ENCODE measurements at places on chromosomes 5 and 9. TPM values are rescaled to one million over a fixed set of nuclear protein-coding genes. Genes with fewer than 3 reads are reported as not detected.

- H3K4me1 ChIP-seq = peaks cover 2% of the 10 kb centered on the region
- no peaks in the 10 kb centered on the region for H3K36me3 ChIP-seq
- no peak for DNase-seq
- H3K27me3 ChIP-seq = no peaks in the 10 kb centered on the region
- H3K27ac ChIP-seq = no peak overlapping the region
Measured at GRCh38 chr5:137902408-137903133, 13.3 kb downstream of the PKD2L2 start.

DNA sequence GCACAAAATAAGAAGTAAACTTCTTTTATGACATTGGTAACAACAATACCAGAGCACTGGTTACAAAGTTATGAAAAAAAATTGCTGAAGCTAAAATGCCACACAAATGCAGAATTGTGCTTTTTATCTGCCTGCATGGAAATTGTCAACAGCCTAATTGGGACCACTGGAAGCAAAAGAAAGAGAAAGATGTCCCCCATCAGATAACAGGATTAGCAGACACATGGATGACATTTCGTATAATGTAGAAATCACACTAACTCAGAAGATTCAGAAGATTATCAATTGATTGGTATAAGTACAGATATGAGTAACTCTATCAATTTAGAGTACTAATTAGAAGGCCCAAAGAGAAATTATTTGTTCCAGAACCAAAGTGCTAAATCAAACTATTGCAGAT, 19.1 kb upstream of the FRMD3 start:
- no peaks in the 10 kb centered on the region for H3K4me1 ChIP-seq
- H3K27ac ChIP-seq = no peak overlapping the region
- H3K4me3 ChIP-seq = no peak overlapping the region
- no peak for DNase-seq

DNA sequence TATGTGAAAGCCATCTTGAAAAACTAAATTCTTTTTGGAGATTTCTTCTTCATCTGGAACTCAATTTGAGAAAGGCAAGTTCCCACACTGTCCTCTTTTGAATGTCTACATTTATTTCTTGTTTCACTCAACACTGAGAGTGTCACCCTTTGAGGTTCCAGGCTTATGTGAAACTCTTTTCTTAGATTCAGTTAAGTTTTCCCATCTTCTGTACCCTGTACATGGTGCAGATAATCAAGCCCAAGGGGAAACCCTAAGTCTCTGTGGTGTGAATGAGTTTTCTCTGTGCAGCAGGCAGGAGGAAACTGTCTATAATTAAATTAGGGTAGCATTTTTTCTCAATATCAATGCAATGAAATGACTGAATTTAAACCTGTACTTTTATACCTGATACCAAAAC, 72.3 kb upstream of the PRLR start:
- H3K27ac ChIP-seq = no peak overlapping the region
- no peaks in the 10 kb centered on the region for H3K27me3 ChIP-seq
- H3K4me3 ChIP-seq = no peak overlapping the region
- H3K36me3 ChIP-seq = no peaks in the 10 kb centered on the region
- H3K4me1 ChIP-seq = no peaks in the 10 kb centered on the region

GRCh38 chr5:147455822-147456450, 53.9 kb downstream of the DPYSL3 start:
- H3K27ac ChIP-seq = no peak overlapping the region
- no peaks in the 10 kb centered on the region for H3K27me3 ChIP-seq
- H3K4me1 ChIP-seq = peaks cover 24% of the 10 kb centered on the region
- H3K36me3 ChIP-seq = no peaks in the 10 kb centered on the region

DNA sequence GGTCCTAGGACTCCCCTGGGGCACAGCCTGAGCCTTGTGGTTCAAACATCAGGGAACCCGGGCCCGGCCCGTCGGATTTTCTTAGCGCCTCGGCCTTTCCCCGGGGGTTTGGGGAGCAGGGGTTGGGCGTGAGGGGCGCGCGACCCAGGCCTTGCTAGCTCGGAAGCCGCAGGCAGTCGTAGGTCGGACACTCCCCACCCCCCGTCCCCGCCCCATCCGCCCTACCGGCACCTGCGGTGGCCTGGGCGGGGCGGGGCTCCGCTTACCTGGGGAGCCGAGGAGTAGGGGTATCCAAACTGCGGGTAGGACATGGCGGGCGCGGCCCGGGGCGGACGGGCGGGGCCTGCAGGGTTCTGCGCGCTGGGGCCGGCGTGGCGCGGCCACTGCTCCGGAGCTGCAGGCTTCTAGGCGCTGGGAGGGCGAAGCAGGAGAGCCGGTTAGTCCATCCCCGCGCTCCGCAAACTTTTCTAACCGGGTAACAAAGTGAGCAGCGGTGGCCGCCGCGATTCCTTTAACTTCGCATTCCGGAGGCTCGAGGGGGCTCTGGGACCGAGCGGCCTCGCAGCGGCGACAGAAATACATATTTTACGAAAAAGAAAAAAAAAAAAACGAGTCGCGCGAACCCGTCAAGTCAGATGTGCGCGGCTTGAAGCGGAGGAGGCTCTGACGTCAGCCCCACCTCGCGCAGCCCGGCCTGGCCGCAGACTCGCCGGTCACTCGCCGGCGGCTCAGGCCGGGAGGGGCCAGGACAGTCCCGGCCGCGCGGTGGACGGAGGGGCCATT, at the start of gene IRX4:
TSS of gene IRX4 (minus strand) at position 589 of the 783 bp plus-strand sequence. CDS start at position 311, 278 bp downstream.
- no peaks in the 10 kb centered on the region for H3K27me3 ChIP-seq
- no peak within 1 kb of the TSS for H3K4me3 ChIP-seq
- H3K36me3 ChIP-seq = no peaks in the 10 kb centered on the region

DNA sequence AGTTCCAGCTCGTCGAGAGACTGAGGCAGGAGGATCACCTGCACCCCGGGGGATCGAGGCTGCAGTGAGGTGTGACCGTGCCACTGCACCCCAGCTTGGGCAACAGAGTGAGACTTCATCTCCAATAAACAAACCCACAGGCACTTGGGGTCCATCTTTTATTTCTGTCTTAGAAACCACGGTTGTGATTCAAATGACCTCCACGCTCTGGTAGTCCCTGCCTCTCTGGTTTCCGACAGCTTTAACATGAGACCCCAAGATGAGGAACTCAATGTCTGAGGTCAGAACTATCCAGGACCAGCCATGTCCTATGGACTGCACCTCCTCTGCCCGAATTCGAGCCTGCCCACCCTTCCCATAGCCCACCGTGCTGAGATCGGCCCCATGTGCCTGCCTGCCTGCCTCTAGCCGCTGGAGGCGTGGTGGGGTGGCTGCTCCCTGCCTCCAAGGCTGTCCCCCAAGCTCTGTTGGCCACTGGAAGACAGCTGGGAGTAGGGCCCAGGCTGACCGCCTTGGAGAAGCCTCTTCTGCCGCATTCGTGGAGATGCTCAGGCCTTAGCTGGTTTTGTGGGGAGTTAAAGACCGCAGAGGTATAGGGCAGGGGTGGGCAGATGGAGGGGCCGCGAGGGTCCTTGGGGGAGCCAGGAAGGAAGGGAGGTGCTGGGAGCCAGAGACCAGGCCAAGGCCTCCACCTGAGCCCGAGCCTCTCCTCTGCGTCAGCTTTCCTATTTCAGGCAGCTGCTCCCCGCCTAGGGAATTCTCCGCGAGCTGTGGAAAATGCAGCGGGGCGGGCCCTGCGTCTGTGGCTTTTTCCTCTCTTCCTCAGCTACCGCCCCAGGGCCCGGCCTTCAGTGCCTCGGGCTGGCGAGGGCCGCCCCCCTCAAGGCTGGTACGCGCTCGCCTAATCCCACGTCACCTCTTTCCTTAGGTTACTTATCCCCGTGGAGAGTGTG, 6.9 kb upstream of the WDR5 start:
- no peaks in the 10 kb centered on the region for H3K36me3 ChIP-seq
- H3K4me1 ChIP-seq = peaks cover 41% of the 10 kb centered on the region
- no peaks in the 10 kb centered on the region for H3K27me3 ChIP-seq
- peak; percentile 86 for DNase-seq
- peak overlapping the region; percentile 59 for H3K27ac ChIP-seq
- H3K4me3 ChIP-seq = peak overlapping the region; percentile 42

DNA sequence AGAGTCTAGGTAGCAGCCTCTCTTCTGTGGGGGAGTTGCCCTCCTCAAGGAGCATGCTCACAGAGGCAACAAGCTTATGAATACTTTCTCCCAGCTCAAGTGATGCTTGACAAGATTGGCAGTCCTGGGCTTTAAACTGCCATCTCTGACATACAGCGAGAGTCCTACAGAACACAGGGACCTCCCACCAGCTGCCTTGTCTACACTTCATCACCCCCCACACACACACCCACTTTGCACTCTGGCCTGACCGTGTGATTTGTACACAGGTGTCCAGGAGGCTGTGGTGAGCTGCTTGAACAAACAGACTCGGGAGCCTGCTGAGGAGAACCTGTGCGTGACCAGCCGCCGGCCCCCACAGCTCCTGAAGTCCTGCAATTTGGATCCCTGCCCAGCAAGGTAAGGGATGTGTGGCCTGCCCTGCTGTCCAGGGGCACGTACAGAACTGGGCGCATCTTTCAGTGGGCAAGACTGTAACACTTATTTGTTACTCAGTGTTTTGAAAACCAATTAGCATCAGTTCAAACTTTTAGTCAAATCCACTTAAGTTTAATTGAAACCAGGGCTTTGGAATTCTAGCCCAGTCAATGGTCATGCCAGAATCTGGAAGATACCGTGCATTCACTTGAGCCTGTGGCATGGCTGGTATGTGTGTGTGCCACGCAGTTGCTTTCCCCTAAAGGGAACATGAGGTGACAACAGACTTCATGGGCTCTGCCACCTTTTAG, 247.5 kb downstream of the ADAMTSL1 start:
- H3K4me3 ChIP-seq = no peak overlapping the region
- DNase-seq = no peak
- no peak overlapping the region for H3K27ac ChIP-seq

DNA sequence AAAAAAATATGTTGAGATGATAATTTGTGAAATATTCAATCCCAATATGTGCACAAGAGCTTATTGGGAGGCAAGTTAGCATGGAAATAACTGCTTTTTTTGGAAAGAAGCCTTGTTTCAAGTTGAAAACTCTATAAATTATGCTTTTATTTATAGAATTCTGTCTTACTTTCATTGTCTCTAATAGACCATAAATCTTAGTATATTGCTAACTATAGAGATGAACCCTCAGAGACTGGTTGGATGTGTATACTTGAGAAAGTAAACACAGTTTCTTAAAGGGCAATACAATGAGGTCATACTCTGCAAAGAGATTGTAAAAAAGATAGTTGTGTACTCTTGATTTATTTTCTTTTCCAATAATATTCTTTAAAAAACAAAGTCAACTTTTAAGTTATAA, 530.3 kb downstream of the SPATA31D1 start:
- no peak overlapping the region for H3K27ac ChIP-seq
- no peak overlapping the region for H3K4me3 ChIP-seq
- DNase-seq = no peak
- no peaks in the 10 kb centered on the region for H3K27me3 ChIP-seq
- H3K4me1 ChIP-seq = no peaks in the 10 kb centered on the region

DNA sequence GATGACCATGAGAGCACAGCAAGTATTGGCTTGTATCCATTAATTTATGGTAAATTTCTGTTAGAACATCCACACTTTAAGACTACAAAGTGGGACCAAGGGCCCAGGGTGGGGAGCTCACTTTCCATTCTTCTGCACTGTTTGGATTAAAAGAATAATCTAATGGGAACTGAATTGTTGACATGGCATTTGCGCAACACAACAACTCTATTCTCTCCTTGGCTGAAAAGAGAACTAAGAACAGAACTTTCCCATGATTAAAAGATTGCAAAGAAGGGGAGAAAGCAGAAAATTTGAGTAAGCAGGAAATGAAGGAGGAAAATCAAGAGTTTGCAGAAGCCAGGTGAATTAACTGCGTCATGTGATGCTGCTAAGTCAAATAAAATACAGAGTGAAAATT, 143.4 kb downstream of the HINT1 start:
- H3K27ac ChIP-seq = no peak overlapping the region
- H3K4me1 ChIP-seq = no peaks in the 10 kb centered on the region
- DNase-seq = no peak
- H3K36me3 ChIP-seq = no peaks in the 10 kb centered on the region
- H3K27me3 ChIP-seq = no peaks in the 10 kb centered on the region
- H3K4me3 ChIP-seq = no peak overlapping the region

PCDHGB2 gene
- 9.8 TPM for total RNA-seq

ELOVL7 gene
- total RNA-seq = not detected

WWC1 gene
- total RNA-seq = not detected

PCDHGB7 gene
- total RNA-seq = 10.4 TPM
